ENCODE measurements at places on chromosomes 16 and 17. TPM values are rescaled to one million over a fixed set of nuclear protein-coding genes. Genes with fewer than 3 reads are reported as not detected.

The GSE1 gene
- total RNA-seq, result 40.4 TPM

The SLC16A5 gene
- 7.2 TPM for total RNA-seq

The HOXB5 gene
- total RNA-seq, result not detected

The SLC16A13 gene
- 1.2 TPM for total RNA-seq

DNA sequence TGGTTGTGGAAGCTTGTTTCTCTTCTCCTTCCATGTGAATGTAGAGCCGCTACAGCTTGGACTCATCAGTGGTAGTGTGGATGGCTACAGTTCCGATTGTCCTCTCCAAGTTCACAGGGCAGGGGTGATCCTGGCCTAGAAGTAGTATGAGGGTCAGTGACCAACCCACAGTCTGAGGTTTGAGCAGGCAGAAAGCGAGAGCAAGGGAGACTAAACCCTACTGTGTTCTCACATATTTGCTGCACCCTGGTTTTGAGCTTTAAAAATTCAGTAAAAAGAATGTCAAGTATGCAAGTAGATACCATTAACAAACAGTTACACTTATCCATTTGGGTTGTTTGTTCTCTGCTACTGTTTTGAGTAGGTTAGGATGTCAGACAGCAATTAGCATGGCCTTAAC is 148.9 kb downstream of the MRTFB start:
- no peak for DNase-seq

DNA sequence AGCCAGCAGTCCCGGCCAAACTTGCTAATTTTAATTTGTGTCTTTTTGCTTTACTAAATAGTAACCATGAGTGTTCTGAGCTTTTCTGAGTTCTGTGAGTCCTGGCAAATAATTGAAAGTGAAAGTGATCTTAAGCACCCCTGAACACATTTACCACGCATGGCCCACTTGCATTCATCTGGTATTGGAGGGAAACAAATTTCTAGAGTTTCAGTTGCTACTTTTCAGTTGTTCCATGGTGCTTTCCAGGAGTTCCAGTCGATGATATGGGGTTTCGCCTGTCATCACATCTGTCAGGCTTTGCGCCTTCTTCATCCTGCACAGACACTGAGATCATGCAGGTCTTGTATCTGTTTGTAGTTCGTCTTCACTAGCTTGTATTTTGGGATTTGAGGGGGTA is 44.1 kb downstream of the CRLF3 start:
- DNase-seq, result no peak

DNA sequence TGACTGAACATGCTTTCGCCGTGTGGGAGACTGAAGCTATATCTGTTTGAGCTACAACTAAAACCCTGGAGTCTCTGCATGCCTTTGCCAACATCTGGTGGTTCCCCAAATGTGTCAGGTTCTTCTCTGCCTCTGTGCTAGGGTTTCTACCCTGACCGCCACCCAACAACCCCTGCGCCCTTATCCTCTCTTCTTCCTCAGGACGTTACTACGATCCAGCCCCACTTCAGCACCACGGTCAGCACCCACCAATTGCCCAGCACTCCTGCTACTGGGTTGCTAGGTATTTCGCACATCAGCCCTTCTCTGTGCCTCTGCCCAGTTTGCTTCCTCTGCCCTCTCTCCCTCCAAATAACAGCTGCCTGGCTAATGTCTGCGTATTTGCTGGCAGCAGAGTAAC is 106.3 kb upstream of the HSBP1 start:
- DNase-seq, result peak; percentile 57

GRCh38 chr16:24890746-24891145 is 45.0 kb downstream of the SLC5A11 start:
- no peak for DNase-seq

- no peak for DNase-seq
Measured at GRCh38 chr17:18318117-18318516, 3.0 kb downstream of the SMCR8 start.

DNA sequence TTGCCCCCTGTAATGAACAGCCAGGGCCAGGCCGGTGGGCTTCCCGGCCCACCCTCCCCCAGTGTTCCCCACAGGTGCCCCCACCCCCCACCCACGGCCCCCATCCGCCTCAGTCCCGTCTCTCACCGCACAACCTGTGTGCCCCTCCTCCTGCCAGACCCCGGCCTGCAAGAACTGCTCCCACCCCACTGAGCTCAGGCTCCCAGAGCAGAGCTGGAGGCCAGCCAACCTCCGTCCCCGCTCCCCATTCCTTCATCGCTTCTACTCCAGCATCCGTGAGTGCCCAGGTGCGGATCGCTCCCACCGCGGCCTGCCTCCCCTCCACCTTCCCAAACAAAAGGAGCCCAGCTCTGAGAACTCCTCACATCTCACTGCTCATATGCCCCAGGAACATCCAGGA is 4.2 kb downstream of the MVD start:
- DNase-seq, result no peak

- DNase-seq, result peak; percentile 32
Measured at GRCh38 chr17:11948789-11949188, 48.5 kb downstream of the ZNF18 start.
